ENCODE measurements at places on chromosomes 13 and 19.

GRCh38 chr19:56398809-56399208, 5.3 kb upstream of the ZNF583 start:
- no peak for DNase-seq

DNA sequence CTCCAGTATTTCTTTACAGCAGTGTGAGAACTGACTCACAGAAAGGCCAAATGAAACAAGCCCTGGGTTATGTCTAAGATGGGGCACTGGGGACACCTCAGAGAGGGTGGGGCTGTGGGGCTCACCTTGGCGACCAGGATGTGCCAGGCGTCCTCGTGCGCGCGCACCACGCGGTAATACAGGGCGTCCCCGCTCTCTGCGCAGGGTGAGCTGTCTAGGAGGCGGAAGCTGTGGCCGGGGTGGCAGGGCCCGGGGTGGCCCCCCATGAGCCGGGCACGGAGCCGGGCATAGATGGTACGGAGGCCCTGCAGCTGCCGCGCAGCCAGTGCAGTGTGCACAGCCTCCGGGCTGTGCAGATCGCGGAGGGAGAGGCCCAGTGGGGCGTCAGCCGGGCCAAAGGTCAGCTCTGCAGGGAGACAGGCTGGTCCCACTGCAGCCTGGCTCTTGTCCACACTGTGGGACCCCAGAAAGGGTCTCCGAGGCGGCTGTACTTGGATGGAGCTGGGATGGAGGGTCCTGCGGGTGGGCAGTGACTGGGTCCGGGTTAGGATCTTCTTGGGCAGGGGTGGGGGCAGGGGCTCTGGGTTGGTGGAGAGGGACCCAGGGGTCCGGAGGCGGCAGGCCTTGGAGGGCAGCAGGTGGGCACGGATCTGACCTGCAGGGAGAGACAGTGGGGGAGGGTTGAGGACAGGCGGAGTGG, 3.4 kb downstream of the PEAK3 start:
- no peak for DNase-seq

- peak; percentile 48 for DNase-seq
Measured at GRCh38 chr13:40187841-40188591, 478.4 kb downstream of the FOXO1 start.

DNA sequence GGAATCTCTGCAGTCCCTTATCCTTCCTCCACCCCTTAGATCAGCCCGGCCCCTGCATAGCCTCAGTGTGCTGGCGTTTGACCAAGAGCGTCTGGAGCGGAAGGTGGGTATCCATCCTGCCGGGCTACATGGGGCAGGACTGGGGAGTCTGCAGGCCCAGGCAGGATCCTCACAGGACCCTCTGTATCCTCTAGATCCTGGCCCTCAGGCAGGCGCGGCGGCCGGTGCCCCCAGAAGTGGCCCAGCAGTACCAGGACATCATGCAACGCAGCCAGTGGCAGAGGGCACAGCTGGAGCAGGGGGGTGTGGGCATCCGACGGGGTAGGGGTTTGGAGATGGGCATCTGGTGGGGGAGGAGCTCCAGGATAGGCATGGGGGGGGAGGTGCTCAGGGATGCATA, 8.9 kb downstream of the PODNL1 start:
- DNase-seq, result no peak

DNA sequence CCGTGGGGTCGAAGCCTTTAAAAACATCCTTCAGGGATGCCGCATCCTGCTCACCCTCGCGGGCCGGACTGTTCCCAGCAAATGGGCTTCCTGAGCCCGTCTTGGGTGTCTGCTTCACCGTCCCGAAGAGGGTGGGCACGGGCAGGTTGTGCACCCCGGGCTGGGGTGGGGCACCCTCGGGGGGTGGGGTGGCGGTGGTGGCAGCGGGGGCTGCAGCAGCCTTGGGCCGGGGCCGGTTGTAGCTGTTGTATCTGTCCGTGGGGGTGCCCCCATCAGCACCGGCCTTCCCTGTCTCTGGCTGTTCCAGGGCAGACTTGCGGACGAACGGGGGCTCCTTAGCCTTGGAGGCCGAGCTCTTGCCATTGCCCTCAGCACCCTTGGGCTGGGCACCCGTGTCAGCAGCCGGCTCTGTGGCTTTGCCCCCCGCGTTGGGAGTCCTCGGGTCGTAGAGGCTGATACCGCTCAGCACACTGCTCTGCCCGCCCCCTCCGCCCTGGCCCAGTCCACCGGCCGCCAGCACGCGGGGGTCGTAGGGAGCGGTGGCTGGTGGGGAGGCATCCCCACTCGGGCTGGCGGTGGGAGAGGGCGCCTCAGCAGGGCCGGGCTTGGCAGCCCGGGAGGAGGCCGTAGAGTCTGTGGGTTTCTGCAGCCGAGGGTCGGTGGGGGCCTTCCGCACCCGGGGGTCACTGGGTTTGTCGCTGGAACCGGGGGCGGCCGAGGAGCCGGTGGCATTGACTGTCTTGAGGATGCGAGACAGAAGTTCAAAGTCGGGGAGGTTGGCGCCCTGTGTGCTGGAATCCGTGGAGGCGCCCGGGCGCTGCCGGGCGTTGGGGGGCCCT, 18.2 kb upstream of the TMEM160 start:
- DNase-seq, result no peak

GRCh38 chr13:45907503-45907902, 56.0 kb upstream of the SIAH3 start:
- DNase-seq, result no peak

DNA sequence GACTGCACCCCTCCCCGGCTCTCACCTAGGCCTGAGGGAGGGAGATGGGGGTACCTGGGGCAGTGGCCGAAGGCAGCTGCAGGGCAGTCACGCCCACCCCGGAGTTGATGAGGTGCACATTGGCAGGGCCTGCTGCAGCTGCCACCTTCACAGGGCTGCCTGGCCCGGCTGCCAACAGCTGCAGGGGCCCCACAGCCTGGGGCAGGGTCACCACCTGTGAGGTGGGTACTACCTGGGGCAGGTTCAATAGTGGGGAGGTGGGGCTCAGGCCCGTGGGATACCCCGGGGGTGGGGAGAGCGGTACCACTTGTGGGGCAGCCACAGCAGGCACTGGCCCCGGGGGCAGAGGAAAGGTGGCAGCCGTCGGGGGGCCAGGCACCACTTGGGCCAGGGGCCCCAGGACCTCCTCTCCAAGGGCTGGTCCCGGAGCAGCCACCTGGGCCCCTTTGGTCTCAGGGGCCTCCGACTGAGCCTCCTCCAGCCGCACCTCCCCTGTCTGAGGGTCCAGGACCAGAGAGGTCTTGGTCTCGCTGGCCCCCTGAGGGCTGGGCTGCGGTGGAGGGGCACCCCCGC, 2.7 kb downstream of the SIX5 start:
- no peak for DNase-seq

- DNase-seq, result no peak
Measured at GRCh38 chr13:99062593-99062992, 84.7 kb upstream of the DOCK9 start.

GRCh38 chr13:111971891-111972780, 94.8 kb upstream of the SOX1 start:
- DNase-seq, result no peak

DNA sequence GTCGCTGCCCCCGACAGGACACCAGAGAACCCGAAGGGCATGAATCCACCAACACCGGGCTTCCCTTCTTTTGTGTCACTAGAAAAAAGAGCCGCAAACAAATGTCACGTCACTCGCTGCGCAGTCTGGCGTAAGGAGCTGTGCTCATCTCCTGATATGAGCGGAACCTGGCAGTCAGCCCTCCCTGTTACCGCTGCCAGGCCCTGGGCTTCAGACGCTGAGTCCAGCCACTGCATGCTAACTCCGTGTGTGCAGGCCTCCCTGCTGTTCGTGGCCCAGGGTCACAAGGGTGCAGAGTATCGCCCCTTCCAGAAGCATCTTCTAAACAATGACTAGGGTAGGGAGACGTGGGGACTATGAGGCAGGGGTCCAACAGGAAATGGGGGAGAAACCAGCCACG, 71.3 kb downstream of the SLC7A1 start:
- no peak for DNase-seq

DNA sequence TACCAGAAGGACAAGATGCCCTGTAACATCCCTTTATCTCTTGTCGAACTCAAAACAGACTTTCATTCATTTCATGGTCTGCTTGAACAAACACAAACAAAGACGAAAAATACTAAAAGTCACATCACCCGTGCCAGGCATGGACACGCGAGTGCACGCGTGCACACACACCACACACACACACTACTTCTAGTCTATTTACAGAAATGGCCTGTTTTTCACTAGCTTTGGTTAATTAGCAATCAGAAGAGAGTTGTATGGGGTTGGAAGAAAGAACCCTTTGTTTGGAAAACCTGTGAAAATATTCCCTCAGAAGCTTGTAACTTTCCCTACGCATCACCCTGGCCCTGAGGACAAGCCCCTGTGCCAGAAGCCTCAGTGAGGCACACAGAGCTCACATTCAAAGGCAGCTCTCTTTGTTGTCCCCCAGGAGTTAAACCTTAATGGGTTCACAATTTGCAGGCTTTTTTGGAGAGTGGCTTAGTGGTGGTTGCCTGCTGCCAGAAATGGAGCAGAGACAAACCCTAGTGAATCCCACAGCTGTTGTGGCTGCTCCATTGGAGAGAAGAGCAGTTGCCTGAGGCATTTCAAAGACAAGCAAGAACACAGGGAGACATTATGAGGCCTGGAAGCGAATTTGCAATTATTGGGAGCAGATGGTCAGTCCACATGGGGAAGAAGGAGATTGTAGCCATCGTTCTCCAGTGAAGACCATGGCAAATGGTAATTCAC, 55.9 kb downstream of the STARD13 start:
- DNase-seq, result no peak

GRCh38 chr19:58558623-58559274, 338 bp upstream of the UBE2M start:
- DNase-seq, result peak; percentile 99

- DNase-seq, result no peak
Measured at GRCh38 chr13:46948338-46948737, 51.5 kb upstream of the HTR2A start.

DNA sequence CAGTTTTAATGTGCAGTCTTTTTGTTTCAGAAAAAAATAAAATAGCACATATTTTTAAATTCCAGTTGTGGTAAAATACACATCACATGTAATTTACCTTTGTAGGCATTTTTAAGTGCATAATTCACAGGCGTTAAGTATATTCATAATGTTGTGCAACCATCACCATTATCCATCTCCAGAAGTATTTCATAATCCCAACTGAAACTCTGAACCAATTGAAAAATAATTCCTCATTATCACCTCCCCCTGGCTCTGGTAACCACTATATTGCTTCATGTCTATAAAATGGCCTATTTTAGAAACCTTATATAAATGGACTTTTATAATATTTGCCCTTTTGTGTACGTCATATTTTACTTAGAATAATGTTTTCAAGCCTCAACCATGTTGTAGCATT, 756.5 kb upstream of the KLHL1 start:
- no peak for DNase-seq

DNA sequence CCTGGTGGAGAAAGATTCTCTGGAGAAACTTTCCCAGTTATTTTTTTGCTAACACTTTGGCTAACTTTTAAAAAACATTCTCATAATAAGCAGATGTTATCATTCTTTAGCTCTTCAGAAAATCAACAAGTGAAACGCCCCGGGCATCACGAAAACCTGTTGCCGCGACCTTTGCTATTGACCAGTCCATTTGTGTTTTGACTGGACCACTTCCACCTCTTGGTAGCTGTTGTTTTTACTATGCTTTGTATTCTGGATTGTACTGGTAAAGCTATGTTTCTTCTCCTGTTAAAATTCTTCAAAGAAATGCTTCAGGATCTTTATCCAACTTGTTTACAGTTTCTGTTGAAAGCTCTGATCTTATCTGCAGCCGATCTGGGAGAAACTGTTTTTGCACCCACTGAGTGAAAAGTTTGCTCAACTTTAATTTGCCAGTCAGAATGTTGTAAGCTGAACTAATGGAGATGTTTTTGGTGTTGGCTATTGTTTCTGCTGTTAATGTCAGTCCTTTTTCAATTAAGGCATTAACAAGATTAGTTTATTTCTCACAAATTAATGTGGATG, 23.3 kb downstream of the UFM1 start:
- no peak for DNase-seq

DNA sequence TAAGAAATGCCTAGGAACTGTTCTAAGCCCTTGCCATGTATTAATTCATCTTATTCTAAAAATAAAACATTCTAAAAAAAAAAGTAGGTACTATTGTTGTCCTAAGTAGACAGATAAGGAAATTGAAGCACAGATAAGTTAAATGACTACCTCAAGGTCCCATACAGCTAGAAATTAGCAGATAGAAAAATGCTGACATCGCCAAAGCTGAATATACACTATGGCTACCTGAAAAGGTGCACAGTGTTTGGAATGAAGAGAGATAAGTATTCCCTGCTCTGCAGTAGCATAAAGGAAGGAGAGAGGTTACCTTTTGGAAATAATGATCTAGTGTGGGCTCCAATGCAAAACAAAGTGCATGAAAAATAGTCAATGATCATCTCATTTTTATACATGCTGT, 65.3 kb downstream of the DCT start:
- no peak for DNase-seq

- no peak for DNase-seq
Measured at GRCh38 chr19:58304255-58304654, 922 bp upstream of the ERVK3-1 start.
